Activated CD8-positive, alpha-beta T cell treated with anti-CD3 and anti-CD28 coated beads, Interleukin-2, amount 10 ng/mL, durations not matched to agents 7 days and 5 days (primary cell): ENCODE measurements at places on chromosomes 3 and 15.

GRCh38 chr15:40941528-40942336 lies 11.5 kb upstream of the CHAC1 start:
- peak; percentile 77 for DNase-seq

DNA sequence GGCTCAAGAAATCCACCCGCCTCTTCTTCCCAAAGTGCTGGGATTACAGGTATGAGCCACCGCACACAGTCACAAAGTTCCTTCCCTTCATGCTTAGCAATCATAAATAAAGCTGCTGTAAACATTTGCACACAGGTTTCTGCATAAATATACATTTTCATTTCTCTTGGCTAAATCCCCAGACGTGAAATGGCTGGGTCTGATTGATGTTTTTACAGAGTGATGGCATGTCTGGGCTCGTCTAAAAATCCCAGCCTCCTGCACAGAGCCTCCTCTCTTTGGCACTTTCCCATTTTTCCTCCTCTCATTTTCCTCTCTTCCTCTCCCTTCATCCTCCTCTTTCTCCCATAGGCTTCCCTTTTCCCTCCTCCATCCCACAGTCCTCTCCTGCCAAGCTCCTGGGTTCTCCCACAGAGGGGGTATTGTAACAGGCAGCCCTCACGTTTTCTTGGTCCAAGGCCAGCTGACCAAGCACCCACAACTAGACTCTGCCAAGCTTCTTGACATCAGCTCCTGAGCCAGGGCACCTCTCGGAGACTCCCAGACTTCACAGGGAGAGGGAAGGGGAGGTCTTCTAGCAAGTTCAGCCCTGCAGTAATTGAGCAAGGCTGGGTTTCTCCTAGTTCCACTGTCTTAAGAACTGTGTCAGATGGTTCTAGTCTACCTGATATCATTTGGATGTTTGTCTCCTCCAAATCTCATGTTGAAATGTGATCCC lies 10.5 kb upstream of the PLA2G4E start:
- no peak for DNase-seq

DNA sequence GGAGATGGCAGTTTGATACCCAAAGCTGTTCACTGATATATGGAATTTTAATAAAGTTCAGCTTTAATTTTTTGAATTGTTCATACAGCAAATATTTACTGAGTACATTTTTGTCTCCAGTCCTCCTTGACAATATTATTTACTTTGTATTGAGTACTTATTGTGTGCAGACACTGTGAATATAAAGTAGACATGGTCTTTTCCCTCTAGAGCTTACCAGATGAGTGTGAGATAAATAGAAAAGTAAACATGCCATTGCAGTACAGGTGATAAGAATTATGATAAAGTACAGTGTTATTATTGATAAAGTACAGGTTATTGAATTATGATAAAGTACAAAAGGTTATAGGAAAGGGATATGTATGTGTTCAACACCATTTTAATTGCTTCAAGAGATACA lies 2.1 kb downstream of the UBA5 start:
- DNase-seq = no peak

GRCh38 chr3:68288085-68288484 lies 633.7 kb upstream of the SUCLG2 start:
- no peak for DNase-seq

- no peak for DNase-seq
Observed at GRCh38 chr3:32937331-32937730, 14.1 kb upstream of the CCR4 start.

DNA sequence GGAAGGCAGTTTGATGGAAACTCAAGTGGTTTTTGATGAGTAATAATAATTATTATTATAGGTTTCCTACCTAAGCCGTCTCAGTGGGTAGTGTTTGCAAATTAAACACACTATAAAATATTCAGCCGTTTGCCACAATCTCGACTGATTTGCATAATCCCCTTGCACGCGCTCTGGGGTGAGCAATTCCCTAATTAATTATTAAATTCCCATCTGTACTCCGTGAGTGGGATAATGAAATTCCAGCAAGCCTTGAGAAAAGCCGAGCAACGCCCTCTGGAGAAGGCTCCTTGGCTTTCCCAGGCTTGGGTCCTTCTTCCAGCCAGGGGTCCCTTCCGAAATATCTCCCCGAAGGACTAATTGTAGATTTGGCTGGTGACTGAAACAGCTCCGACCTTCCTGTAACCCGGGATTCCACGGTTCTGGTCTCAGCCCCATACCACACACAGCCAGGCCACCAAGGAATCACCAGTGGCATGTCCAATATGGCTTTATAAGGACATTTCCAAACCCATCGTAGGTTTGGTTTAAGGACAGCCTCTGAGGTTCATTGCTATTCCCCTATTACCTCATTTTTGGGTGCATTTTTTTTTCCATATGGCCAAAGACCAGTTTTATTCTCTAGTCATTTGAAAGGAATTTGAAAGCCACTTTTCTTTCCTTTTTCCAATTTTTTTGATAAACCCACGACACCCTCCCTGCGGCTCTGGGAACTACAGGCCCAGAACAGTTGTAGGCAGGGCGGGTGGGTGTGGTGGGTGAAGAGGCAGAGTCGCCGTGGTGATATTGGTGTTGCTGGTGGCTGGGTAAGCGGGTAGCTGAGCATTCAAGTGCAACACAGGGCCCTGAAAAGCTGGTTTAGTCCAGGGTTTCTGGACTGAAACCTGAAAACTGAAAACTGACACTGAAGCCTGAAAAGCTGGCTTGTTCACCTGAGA lies 33.2 kb upstream of the RGMA start:
- no peak for DNase-seq

GRCh38 chr3:169907476-169907875 lies 3.9 kb upstream of the SAMD7 start:
- DNase-seq = no peak

GRCh38 chr3:82133070-82133606 lies 371.7 kb upstream of the GBE1 start:
- DNase-seq = peak; percentile 55

DNA sequence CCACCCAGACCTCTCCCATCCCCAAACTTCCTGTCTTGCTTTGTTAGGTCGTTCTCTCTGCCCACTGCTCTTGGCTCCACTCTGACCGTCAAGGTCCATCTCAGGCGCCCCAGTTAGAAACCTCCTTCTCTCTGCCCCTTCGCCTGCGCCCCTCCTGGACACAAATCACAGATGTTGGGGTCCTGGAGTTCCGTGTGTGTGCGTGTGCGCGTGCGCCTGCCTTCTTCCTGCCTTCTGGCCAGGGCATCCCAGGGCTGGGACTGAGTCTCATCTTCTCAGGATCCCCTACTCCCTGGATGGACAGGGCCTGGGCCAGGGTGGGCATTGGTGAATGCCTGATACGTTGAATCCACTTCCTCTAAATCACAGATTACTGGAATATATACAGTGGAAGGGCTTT lies 869 bp downstream of the ACSBG1 start:
- no peak for DNase-seq

DNA sequence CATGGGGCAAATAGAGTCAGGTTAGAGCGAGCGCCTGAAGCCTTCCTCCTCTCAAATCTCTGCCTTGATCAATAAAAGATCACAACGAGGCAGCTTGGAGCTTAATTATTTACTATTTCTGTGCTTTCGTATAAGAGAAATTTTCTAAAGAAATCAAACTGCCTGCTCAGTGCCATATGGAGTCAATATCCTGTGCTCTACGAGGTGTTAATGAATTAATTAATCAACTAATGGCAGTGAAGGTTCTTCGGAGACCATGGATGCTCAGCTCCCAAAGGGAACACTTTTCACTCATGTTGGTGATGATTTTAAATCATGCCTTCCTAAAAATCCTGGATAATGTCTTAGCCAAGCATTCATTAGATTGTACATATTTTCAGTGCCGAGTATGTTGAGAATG lies 153.5 kb upstream of the PPP2R3A start:
- DNase-seq = no peak

DNA sequence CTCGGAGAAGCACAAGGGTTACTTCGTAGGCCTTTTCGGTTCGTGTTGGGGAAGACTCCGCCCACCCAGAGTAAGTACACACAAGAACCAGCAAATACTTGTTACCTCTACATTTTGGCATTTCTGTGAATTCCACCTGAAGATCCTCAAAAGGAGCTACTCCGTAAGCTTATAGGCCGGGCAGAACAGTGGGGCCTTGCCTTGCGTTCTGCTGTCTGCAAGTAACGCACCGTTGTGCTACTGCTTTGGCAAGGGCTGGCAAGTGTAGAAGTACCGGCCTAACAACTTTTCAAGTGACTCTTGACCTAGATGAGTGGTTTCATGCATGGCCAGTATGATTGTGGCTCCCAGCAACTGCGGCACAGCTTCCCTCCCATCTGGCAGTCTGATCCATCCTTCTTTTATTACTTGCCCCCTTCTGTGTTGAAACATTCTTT lies 6.4 kb upstream of the DNAAF4 start:
- no peak for DNase-seq

- no peak for DNase-seq
Observed at GRCh38 chr3:21185816-21186314, 565.1 kb downstream of the ZNF385D start.

- no peak for DNase-seq
Observed at GRCh38 chr3:177820683-177821316, 623.5 kb upstream of the TBL1XR1 start.

DNA sequence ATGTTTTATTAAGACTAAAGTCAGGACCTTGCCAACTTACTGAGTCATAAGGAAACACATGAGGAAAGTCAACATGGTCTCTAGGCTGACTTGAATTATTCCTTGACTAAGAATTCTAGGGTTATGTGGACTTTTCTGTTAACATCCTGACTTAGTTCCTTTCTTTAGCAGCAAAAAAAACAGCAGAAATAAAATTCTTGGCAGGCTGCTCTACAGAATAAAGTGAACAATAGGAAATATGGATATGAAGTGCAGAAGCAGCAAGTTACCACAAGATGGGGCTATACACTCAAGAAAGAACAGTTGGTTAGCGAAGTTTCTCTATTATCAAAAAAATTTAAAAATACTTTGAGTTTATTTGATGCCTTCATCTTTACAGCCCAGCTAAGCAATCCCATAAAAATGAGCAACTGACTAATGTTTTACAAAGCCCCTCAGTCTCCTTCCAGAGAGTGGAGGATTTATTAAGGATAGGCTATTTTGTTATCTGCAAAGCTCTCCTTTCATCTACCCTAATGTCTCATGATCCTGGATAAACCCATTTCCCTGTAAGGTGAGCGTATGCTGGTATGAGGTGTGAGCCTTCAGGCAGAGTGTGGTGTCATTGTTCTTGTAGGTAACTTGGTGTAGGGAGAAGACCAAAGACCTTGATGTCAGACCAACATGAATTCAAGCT lies 23.1 kb upstream of the MCCC1 start:
- no peak for DNase-seq

DNA sequence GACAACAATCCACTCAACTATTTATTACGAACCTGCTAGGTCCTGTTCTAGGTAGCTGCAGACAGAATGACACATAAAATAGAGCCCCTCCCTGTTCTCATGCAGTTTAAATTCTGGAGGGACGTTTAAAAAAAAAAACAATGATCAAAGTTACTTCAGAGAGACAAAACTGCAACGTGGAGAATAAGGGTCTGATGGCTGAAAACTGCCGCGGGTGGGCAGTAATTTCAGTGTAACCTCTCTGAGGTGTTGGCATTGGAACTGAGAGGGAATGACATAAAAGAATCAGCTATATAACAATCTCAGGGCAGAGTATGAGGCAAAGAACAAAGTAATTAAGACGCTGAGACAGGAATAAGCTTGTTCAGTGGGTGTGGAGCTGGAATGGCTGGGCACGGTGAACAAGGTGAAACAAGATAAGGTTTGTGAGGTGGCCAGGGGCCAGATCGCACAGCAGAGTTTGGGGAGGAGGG lies 19.5 kb downstream of the TBL1XR1 start:
- DNase-seq = no peak

DNA sequence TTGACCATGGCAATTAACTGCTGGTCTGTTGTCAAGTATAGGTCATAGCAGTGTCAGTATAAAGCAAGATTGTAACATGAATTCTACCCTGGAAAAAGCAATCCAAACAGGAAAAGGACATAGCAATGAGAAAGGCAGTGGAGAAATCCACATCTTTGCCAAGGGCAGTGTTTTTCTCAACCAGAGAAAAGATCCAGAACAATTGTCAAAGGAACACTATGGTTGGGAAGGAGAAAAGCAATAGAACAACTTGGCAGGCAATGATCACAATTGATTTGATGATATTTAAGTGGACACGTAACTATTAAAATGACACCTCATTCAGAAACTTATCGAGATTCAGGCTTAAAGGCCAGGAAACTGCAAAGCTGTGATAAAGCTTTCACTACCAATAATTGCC lies 271.1 kb downstream of the DIPK2A start:
- DNase-seq = no peak

DNA sequence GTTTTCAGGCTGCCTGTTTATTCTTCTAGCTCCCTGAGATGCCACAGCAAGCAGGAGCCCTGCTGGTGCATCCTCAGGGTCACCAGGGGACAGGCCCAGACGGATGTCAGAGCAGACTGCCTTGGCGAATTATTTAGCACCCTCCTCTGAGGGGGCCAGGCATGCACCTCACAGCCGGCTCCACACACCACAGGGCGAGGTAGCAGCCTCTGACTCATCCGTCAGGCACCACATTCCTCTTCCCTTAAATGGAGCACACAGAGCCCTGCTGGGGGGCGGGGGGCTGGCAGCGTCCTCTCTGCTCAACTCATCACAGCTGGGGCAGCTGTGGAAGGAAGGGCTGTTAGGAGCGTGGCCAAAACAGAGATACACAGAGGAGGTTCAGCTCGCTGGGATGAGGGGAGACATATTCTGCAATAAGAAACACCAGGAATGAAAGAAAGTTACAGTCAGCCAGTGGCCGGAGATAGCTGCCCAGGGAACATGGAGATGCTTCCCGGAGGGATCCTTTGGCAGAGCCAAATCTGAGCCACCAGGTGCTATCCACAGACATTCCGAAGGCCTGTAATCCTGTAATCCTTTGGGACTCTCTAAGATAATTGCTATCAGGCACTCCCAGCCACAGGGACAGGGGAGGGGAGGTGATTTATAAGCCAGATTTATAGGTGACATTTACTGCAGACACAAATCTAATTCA lies 13.9 kb upstream of the PRICKLE2 start:
- no peak for DNase-seq

- no peak for DNase-seq
Observed at GRCh38 chr15:42332331-42332730, 27.0 kb upstream of the CAPN3 start.

GRCh38 chr3:155919728-155920127 lies 49.3 kb downstream of the GMPS start:
- DNase-seq = no peak
